Stimulated activated CD4-positive, alpha-beta T cell treated with anti-CD3 and anti-CD28 coated beads, Interleukin-2, amount 100 ng/mL, for 48 hours (primary cell): ENCODE measurements at places on chromosomes 7 and 10.

DNA sequence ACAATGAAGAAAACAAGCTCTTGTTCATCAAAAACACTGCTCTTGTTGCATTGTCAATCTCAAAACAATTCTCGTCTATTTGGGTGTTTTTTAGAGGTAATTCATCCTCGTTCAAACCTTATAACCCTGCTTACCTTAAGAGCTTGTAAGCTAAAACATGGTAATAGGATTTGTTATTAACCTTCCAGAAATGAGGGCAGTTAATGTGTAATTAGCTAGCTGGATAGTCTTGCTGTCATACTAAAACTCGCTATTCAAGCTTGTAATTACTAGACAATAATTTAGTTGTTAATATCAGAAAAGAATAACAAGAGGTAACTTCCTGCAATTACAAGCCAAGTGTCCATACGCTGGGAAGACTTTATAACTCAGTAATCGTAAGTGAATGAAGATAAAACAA, 101.6 kb downstream of the UBE2H start:
- DNase-seq = no peak

DNA sequence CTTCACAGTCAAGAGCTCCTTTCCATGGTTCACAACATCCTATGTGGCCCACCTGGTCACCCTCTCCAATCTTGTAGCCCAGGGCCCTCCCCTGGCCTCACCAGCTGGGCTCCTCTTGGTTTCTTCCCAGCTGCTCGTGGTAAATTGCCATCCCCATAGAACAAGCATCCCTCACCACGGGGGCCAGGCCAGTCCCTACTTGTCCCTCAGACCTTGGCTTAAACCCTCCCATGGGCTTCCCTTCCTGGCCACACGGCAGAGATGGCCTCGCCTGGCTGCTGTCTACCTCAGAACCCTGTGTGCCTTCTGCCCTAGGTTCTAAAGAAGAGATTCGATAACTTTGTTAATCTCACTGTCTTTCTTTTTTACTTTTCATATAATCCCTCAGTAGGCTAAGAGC, 153.3 kb upstream of the TCERG1L start:
- no peak for DNase-seq

- no peak for DNase-seq
These were observed 70.0 kb upstream of the PRSS58 start for GRCh38 chr7:142327628-142328405.

- no peak for DNase-seq
These were observed 20.5 kb downstream of the DKK1 start for GRCh38 chr10:52334595-52334994.

DNA sequence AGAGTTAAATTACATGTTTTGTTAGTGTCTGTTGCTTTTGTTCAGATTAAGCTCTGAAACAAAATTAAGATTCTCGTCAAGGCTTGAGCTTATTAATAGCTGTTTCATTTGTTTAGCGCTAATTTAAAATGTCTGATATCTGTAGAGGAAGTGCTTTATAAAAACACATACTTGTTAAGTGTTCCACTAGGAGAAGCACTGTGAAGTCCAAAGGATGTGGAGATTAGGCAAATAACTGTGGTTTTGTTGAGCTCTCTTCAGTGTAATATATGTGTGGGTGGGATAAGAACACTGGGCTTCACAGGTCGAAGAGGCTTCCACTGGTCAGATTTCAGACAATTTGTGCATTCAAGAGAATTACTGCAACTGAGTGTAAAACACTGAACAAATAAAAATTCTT, 242.0 kb downstream of the AUTS2 start:
- no peak for DNase-seq

- DNase-seq = no peak
These were observed 14.7 kb upstream of the NODAL start for GRCh38 chr10:70456164-70456563.

DNA sequence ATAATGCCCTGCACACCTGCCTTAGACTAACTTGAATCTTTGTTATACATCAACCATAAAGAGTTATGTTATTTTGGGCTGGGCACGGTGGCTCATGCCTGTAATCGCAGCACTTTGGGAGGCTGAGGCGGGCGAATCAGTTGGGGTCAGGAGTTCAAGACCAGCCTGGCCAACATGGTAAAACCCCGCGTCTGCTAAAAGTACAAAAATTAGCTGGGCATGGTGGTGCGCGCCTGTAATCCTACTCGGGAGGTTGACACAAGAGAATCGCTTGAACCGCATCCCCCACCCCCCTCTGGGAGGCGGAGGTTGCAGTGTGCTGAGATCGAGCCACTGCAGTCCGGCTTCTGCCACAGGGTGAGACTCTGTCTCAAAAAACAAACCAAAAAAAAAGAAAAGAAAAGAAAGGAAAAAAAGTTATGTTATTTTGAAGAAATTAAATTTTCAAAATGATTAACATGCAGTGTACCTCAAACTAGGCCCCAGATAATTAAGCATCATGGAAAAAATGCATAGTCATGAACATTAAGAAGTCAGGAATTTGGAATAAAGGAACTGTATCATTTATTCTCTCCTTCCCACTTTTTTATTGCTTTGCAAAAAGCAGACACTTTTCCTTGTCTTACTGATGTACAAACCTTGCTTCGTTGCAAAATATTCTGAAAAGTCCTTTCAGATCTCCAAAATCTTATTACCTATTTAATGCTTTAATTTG, 43.3 kb downstream of the STAM start:
- DNase-seq = no peak

DNA sequence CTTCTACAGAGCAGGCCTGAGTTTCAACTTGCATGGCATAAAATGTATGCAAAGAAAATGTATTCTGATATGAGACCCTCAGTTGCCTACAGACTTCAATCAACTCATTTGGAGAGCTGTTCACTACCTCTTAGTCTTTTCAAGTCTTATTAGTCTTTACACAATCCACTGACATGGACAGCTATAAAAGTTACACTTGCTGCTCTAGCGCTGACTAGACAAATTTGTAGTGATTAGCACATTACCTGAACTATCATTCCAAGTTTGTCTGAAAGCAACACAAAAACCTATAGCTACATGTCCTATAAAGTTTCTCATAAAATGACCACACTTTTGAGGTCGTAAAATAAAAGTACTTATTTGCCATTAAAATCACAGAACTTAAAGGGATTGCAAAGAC, 83.9 kb downstream of the PARD3 start:
- DNase-seq = no peak

GRCh38 chr7:139698844-139699243, 79.0 kb downstream of the HIPK2 start:
- DNase-seq = no peak

- DNase-seq = no peak
These were observed 239.3 kb upstream of the GRB10 start for GRCh38 chr7:51021906-51022570.

DNA sequence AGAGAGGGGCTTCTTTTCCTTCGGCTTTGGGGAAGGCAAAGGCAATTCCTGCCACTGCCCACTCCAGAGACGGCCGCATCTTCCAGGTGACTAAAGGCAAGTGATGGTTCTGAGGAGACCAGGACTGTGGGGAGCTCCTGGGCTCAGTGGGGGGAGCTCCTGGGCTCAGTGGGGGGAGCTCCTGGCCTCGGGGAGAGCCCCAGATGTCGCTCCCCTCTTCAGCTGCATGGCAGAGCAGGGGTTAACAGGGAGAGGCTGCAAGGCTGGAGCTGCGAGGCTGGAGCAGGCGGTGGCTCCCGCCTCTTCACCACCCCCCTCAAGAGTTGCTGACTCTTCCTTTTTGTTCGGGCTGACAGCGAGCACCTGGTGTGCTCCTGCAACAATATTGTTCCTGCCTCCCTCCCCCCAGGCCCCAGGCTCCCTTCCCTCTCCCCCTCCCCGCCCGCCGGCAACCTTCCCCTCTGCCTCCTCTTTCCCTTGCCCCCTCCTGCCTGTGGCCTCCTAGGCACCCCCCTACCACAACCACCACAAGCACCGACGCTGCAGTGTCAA, 56.3 kb upstream of the LBX1 start:
- no peak for DNase-seq

DNA sequence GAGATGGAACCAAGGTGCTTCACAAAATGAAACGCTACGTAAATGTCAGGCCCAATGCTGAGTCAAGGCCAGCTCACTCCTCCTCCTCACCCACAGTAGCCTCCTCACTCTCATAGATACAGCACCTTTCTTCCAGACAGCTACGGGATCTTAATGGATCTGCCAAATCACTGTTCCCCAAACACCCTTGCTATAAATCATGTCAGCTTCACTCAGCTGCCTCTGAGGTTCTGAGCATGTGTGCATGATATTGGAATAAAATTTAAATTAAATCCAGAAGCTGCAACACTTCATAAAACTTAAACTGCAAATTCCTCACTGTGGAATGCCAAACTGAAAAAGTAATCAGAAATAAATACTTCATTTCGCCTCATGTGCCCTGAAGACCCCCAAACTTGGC, 14.7 kb upstream of the CPXM2 start:
- no peak for DNase-seq

DNA sequence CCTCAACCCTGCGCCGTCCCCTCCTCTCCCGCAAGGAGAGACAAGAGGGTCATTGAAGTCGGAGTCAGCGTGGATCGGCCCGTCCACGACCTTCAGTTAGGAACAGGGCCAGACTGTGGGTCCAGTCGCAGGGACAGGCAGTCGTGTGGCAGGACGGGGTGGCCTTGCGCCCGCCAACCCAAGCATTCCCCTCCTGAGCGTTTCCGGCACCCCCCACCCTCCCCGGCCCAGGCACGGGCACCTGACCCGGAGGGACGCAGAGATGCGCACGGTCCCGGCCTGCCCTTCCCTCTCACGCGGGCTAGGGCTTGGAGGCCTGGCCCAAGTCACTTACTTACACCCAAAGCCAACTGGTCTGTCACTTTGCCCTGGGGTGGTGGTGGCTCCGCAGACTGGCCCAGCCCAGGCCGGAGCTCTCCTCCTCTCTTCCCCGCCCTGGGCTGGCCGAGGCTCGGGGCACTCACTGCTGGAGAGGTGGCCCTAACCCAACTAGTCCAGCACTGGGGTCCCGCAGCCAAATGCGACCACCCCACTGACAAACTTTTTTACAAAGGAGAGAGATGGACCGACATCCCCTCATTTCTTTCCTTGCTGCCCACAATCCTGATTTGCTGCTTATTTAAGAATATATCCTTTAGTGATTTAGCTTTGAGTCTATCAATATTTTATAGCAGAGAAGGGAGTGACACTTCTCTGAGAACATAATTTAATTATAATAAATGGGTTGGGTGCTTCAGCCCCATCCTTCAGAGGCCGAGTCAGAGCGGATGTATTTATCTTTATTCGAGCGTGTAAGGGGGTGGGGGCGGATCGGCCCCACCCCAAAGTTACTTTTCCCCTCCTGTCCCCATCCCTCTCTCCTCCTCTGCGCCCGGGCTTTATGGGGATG, 1.2 kb upstream of the UNCX start:
- no peak for DNase-seq

- DNase-seq = no peak
These were observed 47.3 kb upstream of the AUTS2 start for GRCh38 chr7:69550991-69551390.

DNA sequence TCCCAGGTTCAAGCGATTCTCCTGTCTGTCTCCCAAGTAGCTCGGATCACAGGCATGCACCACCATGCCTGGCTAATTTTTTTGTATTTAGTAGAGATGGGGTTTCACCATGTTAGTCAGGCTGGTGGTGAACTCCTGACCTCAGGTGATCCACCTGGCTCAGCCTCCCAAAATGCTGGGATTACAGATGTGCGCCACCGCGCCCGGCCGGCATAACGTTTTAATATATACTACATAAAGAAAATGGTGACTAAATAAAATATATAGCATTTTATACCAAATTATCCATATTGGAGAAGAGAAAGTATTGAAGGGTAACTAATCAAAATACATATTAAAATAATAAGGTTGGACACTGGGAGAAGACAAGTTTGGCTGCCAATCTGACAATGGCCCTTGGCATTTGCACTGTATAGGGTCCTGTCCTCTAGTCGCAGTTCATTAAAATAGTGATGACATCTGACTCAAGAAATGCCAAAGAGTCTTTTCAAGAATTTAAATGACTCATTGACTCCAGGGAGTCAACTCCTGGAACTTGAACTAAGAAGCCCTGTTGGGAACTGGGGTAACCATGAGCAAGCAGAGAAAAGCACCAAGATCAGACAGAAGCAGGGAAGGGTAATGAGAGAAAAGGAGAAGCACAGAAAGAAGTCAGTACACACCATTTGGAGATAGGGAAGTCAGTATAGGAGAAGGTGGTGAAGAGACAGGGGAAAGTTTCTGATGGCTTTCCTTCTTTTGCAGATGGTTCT, 91.1 kb downstream of the CH25H start:
- DNase-seq = no peak

DNA sequence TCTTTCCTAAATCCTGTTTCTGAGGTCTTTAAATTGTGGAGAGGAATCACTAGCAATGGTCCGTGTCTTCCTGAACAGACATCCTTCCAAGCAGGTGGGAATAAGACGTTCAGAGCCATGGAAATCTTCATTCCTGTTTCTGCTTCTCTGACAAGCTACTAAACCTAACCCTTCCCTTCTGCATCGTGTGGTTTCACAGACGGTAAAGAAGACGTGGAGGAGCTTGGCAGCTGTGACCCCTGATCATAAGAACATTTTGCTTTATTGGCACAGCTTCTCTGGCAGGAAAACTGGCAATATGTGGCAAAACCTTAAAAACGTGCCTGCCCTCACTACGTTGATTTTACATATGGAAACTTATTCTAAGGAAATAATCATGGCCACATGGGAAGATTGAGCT, 63.0 kb upstream of the LOXL4 start:
- DNase-seq = no peak

GRCh38 chr7:130960208-130960988, 226.4 kb upstream of the KLF14 start:
- no peak for DNase-seq

- DNase-seq = no peak
These were observed 16.3 kb downstream of the AKR1D1 start for GRCh38 chr7:138092486-138093028.

DNA sequence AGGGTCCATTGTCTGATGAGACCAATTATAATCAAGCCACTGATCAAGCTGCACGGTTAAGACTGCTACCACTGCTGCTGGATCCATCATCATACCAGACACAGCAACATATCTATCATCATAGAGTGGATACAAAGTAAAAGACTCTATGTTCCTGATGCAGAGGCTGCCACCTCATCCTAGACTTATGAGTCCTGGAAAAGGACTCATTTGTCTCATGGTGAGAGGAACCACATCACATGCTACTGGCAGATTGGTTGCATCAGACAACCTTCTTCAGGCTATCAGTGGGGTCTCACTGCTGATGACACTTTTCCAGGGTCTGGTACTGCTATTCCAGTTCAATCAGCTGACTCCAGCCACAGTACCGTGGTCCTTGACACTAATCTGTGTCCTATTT, 79.0 kb downstream of the ABI1 start:
- no peak for DNase-seq

DNA sequence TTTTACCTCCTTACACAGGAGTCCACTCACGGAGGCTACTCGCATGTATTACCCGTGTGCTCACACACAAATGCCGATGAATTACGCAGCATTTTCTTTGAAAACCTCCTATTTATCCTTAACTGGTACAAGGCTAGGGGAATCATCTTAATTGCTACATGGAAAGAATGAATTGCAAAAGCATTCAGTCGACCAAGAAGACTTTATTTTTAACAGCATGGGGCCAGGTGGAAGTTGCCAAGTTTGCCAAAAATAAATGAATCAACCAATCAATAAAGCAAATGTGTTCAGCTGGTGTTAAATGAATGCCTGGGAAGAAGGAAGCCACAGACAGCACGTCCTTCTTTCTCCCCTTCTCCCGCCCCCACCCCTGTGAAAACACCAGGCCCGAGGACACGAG, 55.8 kb downstream of the CTBP2 start:
- DNase-seq = no peak

- no peak for DNase-seq
These were observed 66.6 kb downstream of the FZD1 start for GRCh38 chr7:91330866-91331265.

- DNase-seq = no peak
These were observed 37.4 kb upstream of the GSAP start for GRCh38 chr7:77453531-77453930.

- DNase-seq = no peak
These were observed 41.5 kb downstream of the CYP17A1 start for GRCh38 chr10:102795453-102796406.
